ENCODE measurements at places on chromosomes 6 and 20.

- DNase-seq = no peak
Observed at GRCh38 chr6:30743099-30744053, 889 bp upstream of the FLOT1 start.

DNA sequence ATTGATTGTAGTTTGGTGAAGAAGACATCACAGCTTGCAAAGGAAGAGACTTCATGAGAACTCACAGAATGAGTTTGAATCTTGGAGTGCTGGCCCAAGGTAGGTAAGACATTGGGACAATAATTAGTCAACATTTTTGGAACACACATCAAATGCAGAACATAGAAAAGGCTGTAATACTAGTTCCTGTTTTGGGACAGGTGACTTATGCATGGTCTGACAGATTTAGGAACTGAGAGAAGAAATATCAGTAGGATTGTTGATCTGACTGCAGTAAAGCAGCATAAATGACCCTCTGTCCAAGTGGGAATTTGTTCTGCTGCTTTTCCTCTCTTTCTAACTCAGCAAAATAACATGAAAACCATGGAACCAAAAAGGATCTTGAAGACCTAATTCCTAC lies 102.3 kb upstream of the MAP3K7 start:
- no peak for DNase-seq

DNA sequence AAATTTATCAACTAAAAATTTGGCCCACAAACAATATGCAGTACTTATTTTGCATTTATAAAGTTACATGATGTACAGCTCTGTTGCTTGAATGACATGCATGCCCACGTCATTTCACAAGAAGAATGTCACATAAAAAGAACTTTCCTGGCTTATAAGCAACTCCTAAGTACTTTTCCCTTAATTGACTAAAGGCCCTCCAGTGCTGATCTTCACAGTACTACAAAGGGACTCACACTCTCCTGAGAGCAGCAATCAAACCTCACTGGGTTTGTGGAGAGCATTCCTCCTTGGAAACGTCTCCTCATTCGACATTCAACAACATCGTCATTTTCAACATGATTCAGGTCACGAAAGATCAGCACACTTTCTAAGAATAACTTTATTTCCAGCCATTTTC lies 111.1 kb downstream of the IPCEF1 start:
- DNase-seq = no peak

DNA sequence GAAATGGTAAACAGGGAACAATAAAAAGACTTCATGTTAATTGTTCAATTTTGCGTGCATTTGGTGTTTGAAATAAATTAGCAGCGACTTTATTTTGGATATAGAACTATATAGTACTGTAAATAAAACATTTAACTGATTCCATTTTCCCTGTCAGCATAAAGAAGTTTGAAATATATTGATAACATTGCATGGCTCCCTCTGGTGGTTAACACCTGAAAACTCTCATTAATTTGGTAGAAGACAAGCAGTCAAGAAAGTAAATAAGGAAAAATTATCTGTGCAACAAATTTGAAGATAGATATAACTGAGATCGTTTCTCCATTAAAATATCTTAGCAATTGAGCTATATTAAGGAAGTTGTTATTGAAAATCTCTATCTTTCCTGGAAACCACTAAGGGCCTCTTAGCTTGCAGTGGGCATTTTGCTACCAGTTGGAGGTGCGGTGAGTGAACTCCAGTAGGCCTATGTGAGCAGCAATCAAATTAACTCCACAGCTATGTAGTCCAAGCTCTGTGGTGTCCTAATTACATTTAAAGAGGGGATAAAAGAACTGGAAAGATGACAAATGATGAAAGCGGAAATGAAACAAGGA lies 435.7 kb upstream of the FKBP1C start:
- peak; percentile 1 for DNase-seq

DNA sequence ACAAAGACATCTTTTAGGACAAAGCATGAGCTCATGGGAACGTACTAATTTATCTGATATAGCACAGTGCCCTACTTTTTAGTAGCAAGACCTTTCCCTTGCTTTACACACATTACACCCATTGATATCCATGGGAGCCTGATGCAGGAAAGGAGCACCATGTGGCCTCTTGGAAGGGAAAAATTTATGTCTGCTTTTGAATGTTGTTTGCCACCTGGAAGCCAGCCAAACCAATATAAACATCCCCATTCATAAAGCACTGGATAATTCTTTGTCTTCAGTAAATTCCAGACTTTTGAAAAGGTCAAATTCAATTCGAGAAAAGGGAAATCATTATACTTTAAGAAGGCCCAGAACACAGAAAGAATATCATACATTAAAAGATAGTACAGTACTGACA lies 152.3 kb upstream of the BEND6 start:
- DNase-seq = peak; percentile 70

GRCh38 chr6:9540534-9541126 lies 874.2 kb downstream of the TFAP2A start:
- DNase-seq = peak; percentile 57

- no peak for DNase-seq
Observed at GRCh38 chr20:39778431-39778830, 816.3 kb downstream of the DHX35 start.

DNA sequence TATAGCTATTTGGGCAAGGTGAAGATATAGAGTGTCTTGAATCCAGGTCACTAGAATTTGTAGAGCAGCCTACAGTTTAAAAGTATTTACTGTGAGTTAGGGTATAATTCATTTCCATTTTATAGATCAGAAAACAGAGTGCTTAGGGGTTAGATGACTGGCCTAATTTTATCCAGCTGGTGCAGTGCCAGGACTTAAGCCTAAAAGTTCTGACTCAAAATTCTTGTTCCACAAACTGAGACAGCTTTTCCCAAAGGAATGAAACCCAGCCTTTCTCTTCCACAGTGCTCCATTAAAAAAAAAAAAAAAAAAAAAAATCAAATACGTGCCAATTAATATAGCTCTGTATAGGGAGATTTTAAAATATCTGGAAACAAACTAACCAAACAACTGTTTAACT lies 441.0 kb upstream of the MARCKS start:
- peak; percentile 71 for DNase-seq

DNA sequence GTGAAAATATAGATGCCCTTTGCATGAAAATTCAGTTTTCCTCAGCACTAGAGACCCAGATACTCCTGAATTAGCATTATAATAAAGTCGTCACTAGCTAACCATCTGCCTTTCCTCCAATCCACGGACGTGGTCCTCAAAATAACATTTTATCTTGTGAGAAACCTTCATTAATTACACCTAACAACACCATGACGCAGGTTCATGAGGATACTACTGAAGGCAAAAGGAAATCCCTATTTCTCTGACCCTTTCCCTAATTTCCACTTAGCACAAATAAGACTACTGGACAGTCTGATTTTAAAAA lies 1.3 kb upstream of the PNISR start:
- DNase-seq = no peak

DNA sequence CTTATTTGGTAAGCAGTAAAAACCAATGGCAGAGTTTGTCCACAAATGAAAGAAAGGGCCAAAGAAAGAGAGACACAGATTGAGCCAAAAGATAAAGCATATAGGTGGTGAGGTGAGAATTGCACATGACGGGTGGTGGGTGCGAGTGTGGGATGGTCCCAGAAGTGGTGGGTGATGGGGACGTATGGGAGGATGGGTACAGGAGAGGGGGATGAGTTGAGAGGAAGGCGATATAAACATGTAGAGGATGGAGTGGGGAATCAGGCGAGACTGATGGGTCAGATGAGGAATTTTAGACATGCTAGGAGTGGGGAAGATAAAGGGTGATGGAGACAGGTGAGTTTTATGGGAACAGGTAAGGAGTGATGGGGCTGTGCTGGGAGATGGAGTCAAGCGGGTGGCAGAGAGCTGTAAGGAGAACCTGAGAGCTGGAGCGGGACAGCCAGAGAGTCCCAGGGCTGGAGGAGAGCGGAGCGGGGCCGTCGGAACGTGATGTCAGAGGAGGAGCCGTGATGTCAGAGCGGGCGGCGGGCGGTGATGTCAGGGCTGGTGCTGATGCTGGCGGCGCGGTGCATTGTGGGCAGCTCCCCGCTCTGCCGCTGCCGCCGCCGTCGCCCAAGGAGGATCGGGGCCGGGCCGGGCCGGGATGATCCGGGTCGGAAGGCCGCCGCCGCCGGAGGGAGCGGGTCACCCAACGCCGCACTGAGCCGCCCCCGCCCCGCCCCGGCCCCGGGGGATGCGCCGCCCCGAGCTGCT lies at the start of gene TTBK1:
Gene TTBK1, plus strand, starts transcription at position 574 of the 756 bp plus-strand sequence. CDS start 3,180 bp downstream, outside the sequence.
- DNase-seq = no peak

- no peak for DNase-seq
Observed at GRCh38 chr20:46205349-46205748, 87.2 kb downstream of the CD40 start.

DNA sequence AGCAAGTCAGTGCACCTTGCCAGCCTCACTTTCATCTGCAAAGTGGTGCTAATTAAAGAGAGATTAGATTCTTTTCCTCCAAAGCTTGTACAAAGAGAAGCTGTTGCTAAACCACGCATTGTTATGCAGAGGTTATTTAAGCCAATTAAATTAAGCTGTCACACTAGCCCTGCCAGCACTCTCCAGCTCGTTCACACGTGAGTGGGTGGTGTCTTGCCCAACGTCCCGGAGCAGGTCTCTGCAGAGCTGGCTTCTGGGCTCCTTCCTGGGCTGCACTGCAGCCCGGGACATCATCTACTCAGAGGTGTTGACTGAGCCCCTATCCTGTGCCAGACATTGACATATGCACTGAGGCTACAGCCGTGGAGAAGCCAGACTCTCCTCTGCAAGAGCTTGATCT lies 401.6 kb upstream of the SULF2 start:
- no peak for DNase-seq

DNA sequence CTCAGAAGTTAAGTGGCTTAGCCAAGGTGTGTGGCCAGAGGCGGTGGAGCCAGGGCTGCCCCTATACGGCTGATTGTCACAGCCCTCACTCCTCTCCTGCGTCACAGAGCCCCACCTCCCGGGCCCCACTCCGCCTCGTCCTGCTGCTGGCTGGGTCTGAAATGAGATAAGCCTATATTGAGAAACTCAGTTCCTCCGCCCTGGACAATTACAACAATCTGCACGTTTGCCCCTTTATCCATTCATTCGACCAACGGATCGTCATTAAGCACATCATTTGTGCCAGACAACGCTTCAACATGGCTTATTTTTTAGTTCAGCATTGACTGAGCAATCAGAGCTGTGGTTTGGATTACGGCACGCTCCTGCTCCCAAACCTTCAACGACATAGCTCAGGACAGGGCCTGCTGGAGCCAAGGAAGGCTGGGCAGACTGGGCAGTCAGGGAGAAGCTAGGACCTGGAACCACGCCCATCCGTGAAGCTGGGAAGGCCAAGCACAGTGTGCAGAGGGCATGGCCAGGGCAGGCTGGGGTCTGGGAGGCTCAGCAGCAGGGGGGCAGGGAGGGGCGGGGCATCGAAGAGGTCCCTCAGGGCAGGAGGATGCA lies 16.6 kb upstream of the EZR start:
- no peak for DNase-seq

- peak; percentile 22 for DNase-seq
Observed at GRCh38 chr6:126170978-126171382, 168.9 kb upstream of the CENPW start.

DNA sequence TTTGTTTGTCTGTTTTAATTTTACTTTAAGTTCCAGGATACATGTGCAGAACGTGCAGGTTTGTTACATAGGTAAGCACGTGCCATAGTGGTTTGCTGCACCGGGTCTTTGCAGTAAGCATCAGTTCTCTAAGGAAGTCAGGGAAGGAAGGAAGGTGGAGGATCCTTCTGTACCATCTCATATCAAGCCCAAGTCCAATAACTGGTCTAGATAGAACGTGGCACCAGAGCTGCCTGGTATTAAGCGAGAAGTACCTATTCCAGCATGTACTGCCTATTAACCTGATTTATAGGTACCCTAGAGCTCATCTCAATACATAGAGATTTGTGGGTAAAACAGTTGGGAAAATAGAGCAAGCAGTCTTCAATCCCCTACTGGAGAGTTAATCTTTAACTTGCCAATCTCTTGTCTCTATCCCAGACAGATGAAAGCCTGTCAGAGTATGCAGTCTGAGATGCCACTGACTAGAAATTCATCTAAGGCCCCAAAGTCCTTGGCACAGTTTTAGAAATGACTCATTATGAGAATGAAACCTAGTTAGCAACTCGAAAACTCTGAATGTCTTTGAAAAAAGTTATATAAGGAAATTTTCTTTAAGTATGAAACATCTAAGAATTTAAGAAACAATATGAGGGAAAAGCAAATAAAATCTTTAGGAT lies 144.9 kb downstream of the TFAP2A start:
- DNase-seq = no peak

Measured in HCEC 1CT (cell line).